ENCODE measurements at places on chromosomes 3 and 15.

DNA sequence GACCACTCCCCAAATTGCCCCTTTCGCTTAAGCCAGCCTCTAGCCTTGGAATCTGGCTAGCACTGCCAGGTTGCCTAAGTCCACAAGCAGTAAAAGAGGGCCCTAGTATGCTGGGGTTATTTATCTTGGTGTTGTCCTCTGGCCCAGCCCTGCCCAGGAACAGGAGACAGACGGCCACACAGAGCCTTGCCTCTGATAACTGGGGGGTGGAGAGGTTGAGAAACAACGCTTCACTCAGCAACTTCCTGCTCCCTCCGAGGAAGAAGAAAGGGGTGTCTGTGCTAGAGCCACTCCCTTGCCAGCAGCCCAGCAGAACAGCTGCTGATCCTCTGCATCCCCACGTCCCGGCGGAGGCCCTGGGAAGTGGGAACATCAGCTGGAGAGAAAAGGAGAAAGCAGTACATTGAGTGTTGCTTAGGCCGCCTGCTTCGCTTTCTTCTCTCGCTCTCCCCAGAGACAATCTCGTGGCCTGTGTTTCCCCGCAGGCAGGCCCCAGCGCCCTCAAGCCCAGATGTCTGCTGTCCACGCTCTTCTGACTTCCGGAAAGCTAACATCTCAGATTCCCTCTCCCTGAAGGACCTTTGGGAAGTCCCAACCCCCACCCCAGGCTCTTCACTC is 22.6 kb upstream of the C3orf70 start:
- peak; percentile 14 for DNase-seq

GRCh38 chr3:66344391-66344811 is 123.6 kb downstream of the SLC25A26 start:
- DNase-seq, result no peak

- no peak for DNase-seq
Measured at GRCh38 chr3:100389025-100389424, 11.9 kb downstream of the TOMM70 start.

- DNase-seq, result no peak
Measured at GRCh38 chr3:27880969-27881892, 159.1 kb upstream of the EOMES start.

DNA sequence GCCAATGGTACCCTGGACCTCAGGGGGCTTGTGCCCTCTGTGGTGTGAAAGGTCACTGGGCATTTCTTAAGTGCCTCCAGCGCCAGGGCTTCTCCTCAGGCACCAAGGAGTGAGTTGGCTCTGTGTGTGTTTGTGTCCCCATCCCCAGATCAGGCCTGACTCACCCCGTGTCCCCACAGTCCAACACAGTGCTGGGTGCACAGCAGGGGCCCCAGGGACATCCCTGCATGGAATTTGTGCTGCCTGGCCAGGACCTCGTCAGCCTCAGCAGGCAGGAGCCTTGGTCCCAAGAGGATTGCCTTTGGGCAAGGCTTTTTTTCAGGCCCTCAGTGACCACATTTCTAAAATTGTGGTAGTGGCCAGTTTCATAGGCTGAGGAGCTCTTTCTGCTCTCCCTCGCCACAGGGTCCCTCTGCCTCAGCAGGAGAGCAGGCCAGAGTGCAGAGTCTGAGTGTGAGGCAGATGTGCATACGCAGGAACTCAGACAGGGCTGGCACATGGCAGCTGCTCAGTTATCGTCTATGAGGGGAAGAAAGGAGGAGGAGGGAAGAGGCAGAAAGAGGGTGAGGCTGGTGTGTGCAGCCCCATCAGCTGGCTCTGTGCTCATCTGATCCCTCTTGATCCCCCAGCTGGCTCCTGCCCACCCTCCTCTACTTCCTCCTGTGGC is 215.6 kb downstream of the RPLP1 start:
- no peak for DNase-seq

- DNase-seq, result no peak
Measured at GRCh38 chr3:184497804-184498203, 63.8 kb upstream of the EPHB3 start.

DNA sequence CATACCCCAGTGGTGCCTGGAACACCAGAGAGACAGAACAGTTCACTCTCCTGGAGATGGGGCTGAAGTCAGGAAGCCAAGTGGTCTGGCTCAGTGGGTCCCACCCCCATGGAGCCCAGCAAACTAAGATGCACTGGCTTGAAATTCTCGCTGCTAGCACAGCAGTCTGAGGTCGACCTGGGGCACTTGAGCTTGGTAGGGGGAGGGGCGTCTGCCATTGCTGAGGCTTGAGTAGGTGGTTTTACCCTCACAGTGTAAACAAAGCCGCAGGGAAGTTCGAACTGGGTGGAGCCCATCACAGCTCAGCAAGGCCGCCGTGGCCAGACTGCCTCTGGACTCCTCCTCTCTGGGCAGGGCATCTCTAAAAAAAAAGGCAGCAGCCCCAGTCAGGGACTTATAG is 272.0 kb downstream of the KLF13 start:
- no peak for DNase-seq

- no peak for DNase-seq
Measured at GRCh38 chr3:32596909-32597369, 26.3 kb upstream of the DYNC1LI1 start.

- no peak for DNase-seq
Measured at GRCh38 chr15:43283526-43283925, 16.8 kb upstream of the TGM5 start.

- no peak for DNase-seq
Measured at GRCh38 chr3:177787279-177788041, 590.2 kb upstream of the TBL1XR1 start.

GRCh38 chr3:69174871-69175737 is 52.7 kb upstream of the LMOD3 start:
- no peak for DNase-seq

GRCh38 chr15:50341616-50342136 is 13.3 kb downstream of the GABPB1 start:
- DNase-seq, result no peak

DNA sequence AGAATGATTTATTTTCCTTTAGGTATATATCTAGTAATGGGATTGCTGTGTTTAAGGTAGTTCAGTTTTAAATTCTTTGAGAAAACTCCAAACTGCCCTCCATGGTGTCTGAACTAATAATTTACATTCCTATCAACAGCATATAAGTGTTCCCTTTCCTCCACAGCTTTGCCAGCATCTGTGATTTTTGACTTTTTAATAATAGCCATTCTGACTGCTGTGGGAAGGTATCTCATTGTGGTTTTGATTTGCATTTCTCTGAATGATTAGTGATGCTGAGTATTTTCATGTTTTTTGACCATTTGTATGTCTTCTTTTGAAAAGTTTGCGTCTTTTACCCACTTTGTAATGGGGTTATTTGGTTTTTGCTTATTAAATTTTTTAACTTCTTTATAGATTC is 571.6 kb upstream of the CCDC54 start:
- no peak for DNase-seq

- no peak for DNase-seq
Measured at GRCh38 chr15:91844928-91845327, 8.6 kb upstream of the SLCO3A1 start.

- DNase-seq, result no peak
Measured at GRCh38 chr15:68085052-68085451, 30.9 kb downstream of the PIAS1 start.

DNA sequence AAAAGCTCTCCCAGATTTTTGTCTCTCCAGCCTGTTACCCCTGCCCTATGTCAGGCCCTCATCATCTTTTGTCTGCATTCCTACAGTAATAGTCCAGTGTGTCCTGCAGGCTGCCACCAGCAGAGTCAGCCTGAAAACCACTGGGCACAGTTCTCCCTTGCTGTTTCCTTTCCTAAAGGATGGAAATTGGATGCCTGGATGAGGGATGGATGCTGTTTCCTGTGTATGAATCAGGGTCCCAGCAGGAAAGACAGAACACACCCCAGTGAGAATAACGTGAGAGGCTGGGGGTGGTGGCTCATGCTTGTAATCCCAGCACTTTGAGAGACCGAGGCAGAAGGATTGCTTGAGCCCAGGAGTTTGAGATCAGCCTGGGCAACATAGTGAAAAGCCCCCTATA is 3.3 kb upstream of the SNX33 start:
- DNase-seq, result no peak

GRCh38 chr15:29322415-29322814 is 52.8 kb upstream of the NSMCE3 start:
- DNase-seq, result no peak

GRCh38 chr3:25940935-25941334 is 151.0 kb downstream of the OXSM start:
- peak; percentile 15 for DNase-seq

- DNase-seq, result no peak
Measured at GRCh38 chr15:85150130-85150480, 168.4 kb downstream of the PDE8A start.

- DNase-seq, result no peak
Measured at GRCh38 chr3:176971613-176972174, 225.6 kb downstream of the TBL1XR1 start.

DNA sequence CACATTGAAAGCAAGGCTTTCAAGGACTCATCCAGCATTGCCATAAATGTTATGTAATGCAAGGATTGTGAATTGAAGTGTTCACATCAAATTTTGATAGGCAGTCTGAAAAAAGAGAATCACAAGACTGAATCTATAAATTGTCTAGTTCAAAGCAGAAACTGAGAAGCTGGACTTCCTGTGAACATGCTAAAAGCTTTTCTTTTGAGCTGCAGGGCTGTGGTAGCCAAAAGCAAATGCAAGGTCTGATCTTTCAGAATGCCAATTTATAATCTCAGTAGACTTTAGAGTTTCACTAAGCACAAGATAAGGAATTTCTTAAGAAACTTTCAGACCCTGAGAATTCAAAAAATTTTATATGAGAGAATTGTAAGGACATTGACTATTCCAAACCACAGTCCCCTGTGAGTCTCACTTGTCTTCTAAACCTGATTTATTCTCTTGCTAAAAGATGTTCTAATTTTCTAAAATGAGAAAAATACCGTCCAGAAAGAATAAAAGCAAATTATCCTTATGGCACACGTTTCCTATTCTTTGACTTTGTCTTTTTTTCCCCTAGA is 1700.3 kb downstream of the OTOL1 start:
- no peak for DNase-seq

DNA sequence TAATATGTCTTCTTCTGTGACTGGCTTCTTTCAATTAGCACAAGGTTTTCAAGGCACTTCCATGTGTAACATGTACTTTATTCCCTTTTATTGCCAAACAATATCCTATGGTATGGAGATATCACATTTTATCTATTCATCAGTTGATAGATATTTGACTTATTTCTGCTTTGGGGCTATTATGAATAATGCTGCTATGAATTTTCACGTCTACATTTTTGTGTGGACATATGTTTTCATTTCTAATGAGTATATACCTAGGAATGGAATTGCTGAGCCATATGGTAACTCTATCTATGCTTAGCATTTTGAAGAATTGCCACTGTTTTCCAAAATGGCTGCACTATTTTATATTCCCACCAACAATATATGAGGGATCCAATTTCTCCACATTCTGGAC is 3.6 kb upstream of the AGTR1 start:
- DNase-seq, result peak; percentile 8

DNA sequence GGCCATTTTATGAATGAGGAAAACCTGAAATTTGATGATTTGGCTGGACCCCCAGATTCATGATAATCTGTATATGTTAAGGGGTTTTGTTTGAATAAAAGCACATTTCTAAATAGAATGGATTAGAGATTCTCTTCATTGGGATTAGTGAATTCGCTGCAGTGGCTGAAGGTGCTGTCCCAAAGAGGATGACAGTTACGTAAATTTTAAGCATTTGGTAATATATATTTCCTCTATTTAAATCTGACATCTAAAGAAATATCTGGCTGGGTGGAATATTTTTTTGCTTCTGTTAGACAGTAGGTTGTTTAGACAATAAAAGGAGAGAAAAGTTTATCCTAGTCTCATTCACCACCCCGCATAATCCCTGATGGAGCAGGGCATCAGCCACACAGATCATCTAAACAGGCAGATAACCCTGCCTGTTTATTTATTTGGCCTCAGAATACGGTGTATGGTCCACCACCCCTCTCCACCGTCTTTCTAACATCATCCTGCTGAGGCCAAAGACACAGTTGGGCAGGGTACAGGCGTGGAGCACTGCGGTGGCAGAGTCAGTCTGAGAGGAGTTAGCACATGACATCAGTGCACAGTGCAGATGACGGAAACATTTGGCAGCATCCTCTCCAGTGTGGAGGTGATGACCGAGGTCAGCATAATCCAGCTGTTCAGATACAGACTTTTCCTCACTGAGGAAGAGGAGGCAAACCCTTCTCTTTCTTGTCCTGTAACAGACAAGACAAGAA is 20.4 kb upstream of the NFKBIZ start:
- DNase-seq, result peak; percentile 66

DNA sequence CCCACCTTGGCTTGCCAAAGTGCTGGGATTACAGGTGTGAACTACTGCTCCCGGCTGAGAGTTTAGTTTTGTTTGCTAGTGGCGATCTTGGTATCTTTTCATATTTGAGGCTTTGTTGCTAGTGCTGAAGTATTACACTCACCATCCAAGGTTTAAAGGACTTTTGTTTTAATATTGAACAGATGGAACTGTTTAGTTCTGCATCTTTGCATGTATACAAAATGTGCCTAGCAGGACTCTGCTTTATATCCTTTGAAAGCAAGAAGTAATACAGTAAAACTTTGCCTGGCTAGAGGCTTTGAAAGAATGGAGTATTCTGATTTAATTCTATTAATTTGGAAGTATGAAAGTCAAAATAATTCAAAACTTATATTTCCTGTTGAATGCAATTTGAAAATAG is 77.8 kb upstream of the CHRNB4 start:
- no peak for DNase-seq

GRCh38 chr3:14266361-14266760 is 87.7 kb downstream of the LSM3 start:
- no peak for DNase-seq

DNA sequence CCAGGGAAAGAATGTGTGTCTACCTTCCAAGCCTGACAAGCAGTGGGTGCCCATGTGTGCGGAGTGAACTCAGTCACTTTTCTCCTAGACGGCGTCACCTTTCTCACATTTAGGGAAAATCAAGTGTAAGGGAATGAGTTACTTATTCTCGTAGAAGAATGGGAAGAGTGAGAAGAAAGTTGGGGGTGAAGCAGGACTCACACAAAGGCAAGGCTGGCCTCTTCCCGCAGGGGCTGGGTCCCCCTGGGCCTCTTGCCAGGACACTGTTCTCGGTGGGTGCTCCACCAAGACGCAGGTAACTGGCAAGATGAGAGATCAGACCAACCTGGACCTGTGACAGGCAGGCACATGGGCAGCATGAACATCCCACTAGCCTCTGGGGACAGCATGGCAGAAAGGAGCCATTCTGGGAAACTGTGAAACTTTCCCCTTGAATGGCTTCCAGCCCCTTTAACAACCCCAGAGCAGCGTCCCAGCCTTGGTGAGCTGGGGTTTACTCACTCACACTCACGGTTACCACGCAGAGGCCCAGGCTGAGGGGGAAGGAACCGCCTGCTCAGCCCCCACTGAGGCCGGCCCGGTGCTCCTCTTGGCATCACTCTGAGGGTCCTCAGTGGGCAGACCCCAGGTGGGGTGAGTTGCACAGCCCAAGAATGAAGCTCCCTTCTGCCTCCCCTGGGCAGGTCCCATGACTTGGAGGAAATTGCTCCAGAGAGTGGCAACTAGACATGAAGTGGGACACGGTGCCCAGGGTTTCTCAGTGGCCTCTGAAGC is 15.0 kb upstream of the SRP14 start:
- DNase-seq, result peak; percentile 47
